PC-3 (cell line): ENCODE measurements at places on chromosomes 7 and 10.

DNA sequence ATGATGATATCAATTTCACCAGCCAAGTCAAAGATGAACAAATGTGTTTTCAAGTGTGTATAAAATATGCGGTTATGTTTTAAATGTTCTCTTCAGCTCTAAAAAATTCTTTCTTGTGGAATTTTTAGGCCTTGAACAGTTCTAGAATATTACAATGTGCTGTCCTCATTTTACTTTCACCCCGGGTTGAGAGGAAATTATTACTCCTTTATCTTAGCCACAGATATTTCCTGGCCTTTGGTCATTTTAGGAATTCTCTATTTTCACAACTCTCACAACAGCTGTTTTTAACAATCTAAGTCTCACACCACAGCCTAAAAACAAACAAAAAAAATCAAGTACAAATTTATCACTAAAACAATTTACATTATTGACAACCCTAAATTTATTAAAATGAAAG lies 112.2 kb upstream of the HGF start:
- no peak overlapping the region for H3K27ac ChIP-seq
- H3K36me3 ChIP-seq: no peaks in the 10 kb centered on the region
- no peaks in the 10 kb centered on the region for H3K27me3 ChIP-seq
- no peak for DNase-seq

DNA sequence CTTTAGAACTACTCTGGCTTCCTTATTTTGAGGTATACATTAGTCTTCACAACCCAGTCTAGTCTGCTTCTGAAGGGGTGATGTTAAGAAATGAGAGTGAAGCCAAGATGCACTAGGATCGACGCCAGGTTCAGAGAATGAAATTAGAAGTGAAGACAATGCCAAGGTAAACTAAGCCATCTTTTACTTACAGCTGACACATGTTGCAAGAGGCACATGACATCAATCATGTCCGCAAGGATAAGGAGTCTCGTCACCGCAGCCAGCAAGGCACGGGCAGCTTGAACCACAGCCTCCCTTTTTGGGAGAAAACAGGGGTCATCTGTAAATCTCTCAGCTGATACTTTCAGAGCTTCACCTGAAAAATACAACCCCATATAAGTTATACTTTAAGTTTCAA lies 156.7 kb downstream of the CTNNA3 start:
- H3K4me3 ChIP-seq: no peak overlapping the region
- no peaks in the 10 kb centered on the region for H3K36me3 ChIP-seq
- no peaks in the 10 kb centered on the region for H3K4me1 ChIP-seq
- H3K27me3 ChIP-seq: peaks cover 80% of the 10 kb centered on the region
- H3K27ac ChIP-seq: no peak overlapping the region

DNA sequence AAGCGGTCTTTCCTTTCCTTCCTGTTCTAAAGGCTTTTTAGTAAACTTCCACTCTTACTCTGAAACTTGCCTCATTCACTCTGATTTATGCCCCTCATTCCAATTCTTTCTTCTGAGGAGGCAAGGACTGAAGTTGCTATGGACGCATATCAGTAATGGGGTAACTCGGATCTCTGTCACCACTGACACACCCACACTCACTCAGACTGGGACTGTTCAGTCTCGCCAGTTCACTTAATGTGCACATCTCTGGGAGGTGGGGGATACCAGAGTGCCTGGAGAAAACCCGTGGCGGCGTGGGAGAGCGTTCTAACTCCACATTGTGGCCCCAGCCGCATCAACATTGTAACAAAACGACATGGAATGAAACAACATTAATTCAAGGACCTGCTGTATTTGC lies 1139.3 kb upstream of the CELF2 start:
- H3K27ac ChIP-seq: no peak overlapping the region
- H3K36me3 ChIP-seq: no peaks in the 10 kb centered on the region
- DNase-seq: no peak
- no peaks in the 10 kb centered on the region for H3K4me1 ChIP-seq
- H3K27me3 ChIP-seq: no peaks in the 10 kb centered on the region

DNA sequence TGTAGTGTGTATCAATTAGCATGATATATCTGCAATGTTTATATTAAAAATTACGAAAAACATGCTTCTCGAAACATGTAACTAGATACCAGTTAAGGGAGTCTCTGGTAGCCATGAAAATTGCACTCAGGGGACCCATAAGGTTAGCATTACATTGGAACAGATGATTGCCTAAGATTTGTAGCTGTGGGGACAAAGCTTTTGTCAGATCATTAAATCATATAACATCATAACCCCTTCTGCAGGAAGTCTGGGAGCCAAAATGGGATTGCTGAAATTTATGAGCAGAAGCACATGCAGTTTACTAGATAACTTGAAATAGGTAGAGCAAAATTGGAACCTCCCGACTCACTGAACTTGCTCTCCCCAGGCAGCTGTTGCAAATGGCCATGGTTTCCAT lies 235.0 kb upstream of the IGFBP3 start:
- H3K4me1 ChIP-seq: peaks cover 13% of the 10 kb centered on the region
- no peak overlapping the region for H3K4me3 ChIP-seq
- DNase-seq: no peak

- no peaks in the 10 kb centered on the region for H3K36me3 ChIP-seq
- no peak overlapping the region for H3K4me3 ChIP-seq
- no peak overlapping the region for H3K27ac ChIP-seq
Measured at GRCh38 chr10:201328-201771, 66.1 kb downstream of the ZMYND11 start.

GRCh38 chr7:136353287-136353686 lies 376.1 kb upstream of the MTPN start:
- no peaks in the 10 kb centered on the region for H3K36me3 ChIP-seq
- H3K4me1 ChIP-seq: no peaks in the 10 kb centered on the region
- H3K27ac ChIP-seq: no peak overlapping the region

GRCh38 chr10:62261666-62262065 lies 7.0 kb downstream of the RTKN2 start:
- H3K27ac ChIP-seq: no peak overlapping the region
- H3K36me3 ChIP-seq: peaks cover 45% of the 10 kb centered on the region
- peaks cover 27% of the 10 kb centered on the region for H3K4me1 ChIP-seq
- no peak overlapping the region for H3K4me3 ChIP-seq
- H3K27me3 ChIP-seq: no peaks in the 10 kb centered on the region

DNA sequence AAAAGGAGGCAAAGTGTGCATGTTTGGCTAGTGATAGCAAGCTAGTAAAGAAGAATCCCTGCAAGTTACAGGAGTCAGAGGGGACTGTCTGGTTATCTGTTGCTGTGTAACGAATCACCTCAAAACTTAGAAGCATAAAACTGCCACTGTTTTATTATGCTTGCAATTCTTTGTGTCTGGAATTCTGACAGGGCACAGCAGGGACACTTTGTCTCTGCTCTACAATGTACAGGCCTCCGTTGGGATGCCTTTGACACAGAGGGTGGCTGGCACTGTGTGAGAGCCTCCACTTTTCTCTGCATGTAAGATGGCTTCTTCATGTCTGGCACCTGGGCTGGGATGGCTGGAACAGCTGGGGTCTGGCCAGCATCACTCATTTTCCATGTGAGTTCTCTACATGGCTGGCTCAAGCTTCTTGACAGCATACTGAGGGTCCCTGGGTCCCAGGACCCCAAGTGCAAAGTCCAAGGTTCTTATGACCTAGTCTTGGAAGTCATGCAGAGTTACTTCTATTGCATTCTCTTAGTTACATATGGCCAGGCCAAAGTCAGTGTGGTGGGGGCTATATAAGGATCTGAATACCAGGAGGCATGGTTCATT lies 276.9 kb downstream of the RPS24 start:
- no peak overlapping the region for H3K4me3 ChIP-seq
- H3K27me3 ChIP-seq: peaks cover 68% of the 10 kb centered on the region
- H3K27ac ChIP-seq: no peak overlapping the region

GRCh38 chr7:114921631-114922025 lies 266 bp upstream of the MDFIC start:
- DNase-seq: no peak
- peaks cover 13% of the 10 kb centered on the region for H3K4me1 ChIP-seq
- H3K4me3 ChIP-seq: peak overlapping the region; percentile 78; the same call in 1 of the 2 replicates
- no peaks in the 10 kb centered on the region for H3K27me3 ChIP-seq
- H3K27ac ChIP-seq: no peak overlapping the region

DNA sequence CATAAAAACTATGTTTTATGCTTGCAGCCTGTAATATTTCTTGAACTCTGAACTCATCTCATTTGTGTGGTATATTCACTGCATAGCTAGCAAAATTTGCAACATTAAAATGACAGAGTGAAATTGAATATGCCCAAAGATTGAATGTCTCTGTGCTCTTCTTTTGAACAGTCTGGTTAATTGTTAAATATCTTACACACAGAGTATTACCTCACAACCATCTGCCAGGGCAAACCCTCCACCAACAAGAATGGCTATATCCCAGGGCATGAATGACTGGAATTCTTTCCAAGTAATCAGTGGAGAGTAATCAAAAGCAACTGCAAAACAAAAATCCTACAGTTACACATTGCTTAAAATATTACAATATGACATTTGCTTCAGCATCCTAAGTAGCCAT lies 76.9 kb downstream of the SLC13A1 start:
- no peak overlapping the region for H3K27ac ChIP-seq
- H3K27me3 ChIP-seq: no peaks in the 10 kb centered on the region
- H3K4me1 ChIP-seq: no peaks in the 10 kb centered on the region

- DNase-seq: no peak
- no peak overlapping the region for H3K4me3 ChIP-seq
- H3K27ac ChIP-seq: no peak overlapping the region
- H3K4me1 ChIP-seq: no peaks in the 10 kb centered on the region
- no peaks in the 10 kb centered on the region for H3K36me3 ChIP-seq
Measured at GRCh38 chr10:121152033-121152432, 300.9 kb downstream of the WDR11 start.

- peaks cover 8% of the 10 kb centered on the region for H3K4me1 ChIP-seq
- no peak overlapping the region for H3K4me3 ChIP-seq
- DNase-seq: no peak
Measured at GRCh38 chr10:49509771-49510303, 29.1 kb downstream of the ERCC6 start.
